CD8-positive, alpha-beta memory T cell (primary cell): ENCODE measurements at places on chromosomes 11 and 22. TPM values are rescaled to one million over a fixed set of nuclear protein-coding genes. Genes with fewer than 3 reads are reported as not detected.

GRCh38 chr22:40718250-40719204 is 39.2 kb downstream of the MCHR1 start:
- no peak for DNase-seq

DNA sequence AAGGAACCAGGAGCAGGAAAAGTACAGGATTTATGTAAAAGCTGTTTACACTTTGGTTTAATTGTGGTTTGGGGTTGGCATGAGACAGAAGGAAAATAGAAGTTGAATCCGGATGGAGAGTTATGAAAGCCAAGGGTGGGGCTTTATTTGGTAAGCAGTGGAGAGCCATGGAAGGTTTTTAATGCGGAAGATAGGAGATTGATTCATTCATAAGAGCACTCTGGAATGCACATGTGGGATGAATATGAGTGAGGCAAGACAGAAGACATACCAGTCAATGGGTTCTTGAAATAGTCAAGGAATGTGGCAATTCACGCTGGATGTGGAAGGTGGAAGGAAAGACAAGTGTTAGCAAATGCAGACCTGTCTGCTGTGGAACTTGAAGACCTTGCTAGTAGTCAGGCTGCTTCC is 9.3 kb upstream of the GLB1L3 start:
- no peak for DNase-seq

DNA sequence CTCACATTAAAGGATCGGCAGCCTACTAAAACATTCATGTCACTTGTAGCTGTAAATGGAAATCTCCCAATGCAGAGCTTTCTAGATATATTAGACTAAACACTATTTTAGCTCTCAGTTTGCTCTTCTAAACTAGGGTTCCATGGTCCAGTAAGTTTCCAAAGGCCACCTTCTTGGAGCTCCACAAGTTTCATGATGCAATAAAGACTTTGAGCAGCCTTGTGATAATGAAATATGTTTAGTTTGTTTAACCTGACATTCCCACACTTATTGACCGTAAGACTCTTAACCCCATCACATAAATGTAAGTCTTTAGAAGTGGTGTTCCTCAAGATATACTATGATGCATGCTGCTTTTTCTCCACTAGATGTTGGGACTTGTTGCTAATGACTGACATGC is 87.7 kb downstream of the TRIM44 start:
- no peak for DNase-seq

- no peak for DNase-seq
Observed at GRCh38 chr11:134942681-134943080, 530.6 kb upstream of the B3GAT1 start.

DNA sequence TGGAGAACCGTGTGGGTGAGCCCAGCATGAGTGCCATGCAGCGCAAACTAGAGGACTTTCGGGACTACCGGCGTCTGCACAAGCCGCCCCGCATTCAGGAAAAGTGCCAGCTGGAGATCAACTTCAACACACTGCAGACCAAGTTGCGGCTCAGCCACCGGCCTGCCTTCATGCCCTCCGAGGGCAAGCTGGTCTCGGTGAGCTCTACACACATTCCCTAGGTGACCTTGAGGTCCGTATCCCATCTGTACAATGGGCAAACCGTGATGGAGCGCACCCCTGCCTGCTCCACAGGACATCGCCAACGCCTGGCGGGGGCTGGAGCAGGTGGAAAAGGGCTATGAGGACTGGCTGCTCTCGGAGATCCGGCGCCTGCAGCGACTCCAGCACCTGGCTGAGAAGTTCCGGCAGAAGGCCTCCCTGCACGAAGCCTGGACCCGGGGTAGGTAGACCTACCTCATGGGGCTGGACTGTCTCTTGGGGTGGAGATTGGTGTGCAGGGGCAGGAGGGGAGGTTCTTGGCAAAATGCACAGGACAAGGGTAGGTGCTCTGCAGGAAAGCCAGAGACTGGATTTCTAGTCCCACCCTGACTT is 10.6 kb downstream of the CTSF start:
- no peak for DNase-seq

Gene CSF2RB
- 0.20 TPM for total RNA-seq

Gene SMTNL1
- total RNA-seq = not detected

DNA sequence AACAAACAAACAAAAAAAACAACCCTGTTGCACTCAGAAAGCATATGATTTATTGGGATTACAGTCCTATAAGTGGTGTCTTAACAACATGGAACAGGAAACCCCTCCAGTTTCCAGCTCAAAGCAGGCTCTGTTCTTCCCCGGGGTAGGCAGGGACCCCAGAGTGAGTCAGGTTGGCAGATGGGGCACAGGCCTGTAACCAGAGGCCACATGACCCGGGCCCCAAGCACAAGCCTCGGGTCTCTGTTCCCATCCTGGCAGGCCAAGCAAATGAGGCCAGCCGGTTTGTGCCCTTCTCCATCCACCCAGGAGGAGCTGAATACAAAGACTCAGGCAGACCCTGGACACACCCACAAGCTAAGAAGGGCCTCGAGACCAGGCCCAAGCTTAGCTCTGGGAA is 75.8 kb downstream of the NAT10 start:
- DNase-seq = no peak
